ENCODE measurements at places on chromosomes 7 and 10.

DNA sequence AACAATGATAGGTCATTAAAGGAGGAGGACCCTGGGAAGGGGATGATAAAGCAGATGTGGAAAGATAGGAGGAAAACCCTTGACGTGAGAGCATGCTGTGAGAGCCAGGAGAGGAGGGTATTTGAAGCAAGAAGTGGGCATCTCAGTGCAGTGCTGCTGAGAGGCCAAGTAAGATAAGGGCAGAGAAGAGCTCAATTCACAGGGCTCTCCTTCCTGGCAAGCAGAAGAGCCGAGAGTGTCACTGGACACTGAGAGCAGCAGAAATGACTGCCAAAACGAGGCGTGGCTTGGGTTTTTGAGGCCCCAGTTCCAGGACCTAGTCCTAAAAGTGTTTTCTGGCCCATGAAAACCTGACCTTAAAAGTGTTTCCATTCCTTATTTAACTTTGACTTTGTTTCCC, 213.5 kb downstream of the LHFPL3 start:
- DNase-seq = no peak

- no peak for DNase-seq
Measured at GRCh38 chr10:129614341-129614740, 147.3 kb downstream of the MGMT start.

- DNase-seq = no peak
Measured at GRCh38 chr10:82071231-82071630, 196.2 kb downstream of the NRG3 start.

- DNase-seq = no peak
Measured at GRCh38 chr7:148419856-148420832, 170.4 kb upstream of the C7orf33 start.

DNA sequence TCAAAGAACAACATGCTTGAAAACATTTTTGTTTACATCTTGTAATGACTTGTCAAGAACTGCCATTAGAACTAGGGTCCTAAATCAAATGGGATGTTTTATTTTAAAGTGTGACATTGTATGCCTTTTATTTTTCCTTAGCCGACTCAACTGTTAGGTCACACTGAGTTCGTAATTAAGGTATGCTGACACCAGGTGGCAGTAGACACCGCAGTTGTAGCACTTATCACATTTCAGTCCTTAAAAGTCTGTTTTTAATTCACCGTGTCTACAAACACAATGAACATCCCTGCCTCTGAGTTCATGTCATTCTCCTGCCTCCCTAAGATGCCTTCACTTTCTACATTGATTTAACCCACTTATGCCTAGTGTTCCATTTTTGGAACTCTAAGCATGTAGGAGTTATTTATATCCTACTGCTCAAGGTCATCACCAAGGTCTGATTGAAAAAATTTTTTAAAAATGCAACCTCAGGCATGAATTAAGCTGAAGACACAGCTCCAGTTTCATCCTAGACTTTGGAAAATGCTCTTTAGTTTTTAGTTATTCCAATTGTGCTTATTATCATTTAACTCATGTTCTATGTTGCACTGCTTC, 186.1 kb downstream of the BMPER start:
- DNase-seq = no peak

DNA sequence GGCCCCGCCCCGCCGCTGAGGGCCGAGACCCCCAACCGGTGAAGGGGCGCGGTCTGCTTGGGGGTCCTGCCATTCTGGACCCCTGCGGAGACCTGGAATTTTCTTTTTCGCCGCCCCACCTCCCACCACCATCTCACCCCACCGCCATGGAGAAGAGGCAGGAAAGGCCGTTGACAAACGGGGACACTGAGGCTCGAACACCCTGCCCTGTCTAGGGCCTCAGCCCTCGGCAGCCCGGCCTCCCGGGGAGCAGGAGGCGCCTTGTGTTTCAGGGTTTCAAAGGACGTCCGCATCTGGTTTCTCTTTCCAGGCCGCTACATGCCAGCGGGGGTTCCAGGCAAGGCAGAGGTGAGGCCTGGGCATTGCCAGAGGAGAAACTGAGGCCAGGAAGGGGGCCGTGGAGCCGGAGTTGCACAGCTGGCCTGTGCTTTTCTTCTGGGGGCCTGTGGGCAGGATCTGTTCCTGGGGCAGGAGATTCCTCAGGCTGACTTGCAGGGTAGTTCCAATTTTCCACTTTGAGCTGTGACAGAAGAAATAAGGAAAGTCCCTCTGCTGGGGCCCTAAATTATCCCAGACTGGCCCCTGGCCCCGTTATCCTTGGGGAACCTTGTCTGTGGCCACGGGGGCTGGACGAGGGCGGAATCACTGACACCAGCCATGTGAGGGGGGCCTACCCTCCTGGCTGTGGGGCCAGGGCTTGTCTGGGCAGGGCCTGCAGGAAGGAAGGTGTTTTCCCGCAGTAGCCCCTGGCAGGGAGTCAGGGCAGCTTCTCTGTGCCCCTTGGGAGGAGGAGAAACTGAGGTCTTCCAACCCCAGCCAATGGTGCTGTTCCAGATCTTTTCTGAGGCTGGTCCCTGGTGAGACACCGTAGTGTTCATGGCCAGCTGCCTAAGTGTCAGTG, 900 bp upstream of the MICALL2 start:
- DNase-seq = no peak

DNA sequence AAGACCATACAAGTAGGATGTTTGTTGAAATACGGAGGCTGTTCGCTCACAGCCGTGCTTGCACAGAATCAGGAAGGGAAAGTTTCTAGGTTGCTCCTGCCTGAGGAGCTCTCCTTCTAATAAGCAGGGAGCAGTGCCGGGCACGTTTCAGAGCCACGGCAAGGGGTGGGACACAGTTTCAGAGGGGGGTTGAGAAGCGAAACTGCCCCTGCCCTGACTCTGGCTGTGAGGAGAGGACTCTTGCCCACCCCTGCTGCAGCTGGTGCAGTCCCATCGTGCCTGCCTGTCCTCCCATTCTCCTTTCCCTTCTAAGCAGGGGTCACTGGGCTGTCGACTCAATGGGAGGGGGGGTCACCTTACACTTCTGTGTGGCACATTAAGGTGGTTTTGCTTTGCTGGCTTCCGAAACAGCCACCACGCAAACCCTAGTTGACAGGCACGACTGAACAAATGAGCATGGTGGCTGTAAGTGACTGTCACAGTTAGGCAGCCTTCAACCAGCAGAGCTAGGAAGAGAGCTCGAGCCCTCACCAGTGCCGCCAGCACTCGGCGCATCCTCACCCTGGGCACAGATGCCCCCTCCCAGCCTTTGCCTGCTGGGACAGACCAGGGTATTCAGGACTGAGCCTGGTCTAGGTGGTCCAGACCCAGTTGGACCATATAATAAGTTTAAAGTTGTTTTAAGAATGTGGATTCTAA, 37.5 kb downstream of the ZNF467 start:
- no peak for DNase-seq

GRCh38 chr10:113695691-113696090, 16.0 kb downstream of the CASP7 start:
- DNase-seq = no peak
